ENCODE measurements at places on chromosomes 3 and 15.

- no peak for DNase-seq
Observed at GRCh38 chr15:40407330-40407990, 1.9 kb downstream of the IVD start.

DNA sequence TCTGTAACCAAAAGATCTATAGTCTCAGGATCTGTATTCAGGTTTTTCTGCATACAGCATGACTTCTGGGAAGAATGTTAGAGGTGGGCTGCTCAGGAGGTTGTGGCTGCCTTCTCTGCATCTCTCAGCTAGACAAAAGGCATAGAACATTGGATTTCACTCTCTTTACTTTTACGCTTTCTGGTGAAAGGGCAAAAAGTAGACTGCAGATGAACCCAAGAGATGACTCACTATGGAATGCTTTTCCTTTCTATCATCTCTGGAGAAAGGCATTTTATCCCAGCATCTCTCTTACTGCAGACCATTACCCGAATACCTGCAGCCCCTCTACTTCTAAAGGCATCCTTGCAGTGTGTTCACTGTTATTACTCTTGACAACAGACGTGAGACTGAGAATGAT lies 222.2 kb downstream of the WNT5A start:
- no peak for DNase-seq

- no peak for DNase-seq
Observed at GRCh38 chr3:23620638-23621015, 185.1 kb upstream of the UBE2E1 start.

GRCh38 chr3:150798122-150798618 lies 35.2 kb upstream of the SIAH2 start:
- DNase-seq = no peak

GRCh38 chr3:101591071-101591470 lies 17.1 kb downstream of the PCNP start:
- DNase-seq = no peak

DNA sequence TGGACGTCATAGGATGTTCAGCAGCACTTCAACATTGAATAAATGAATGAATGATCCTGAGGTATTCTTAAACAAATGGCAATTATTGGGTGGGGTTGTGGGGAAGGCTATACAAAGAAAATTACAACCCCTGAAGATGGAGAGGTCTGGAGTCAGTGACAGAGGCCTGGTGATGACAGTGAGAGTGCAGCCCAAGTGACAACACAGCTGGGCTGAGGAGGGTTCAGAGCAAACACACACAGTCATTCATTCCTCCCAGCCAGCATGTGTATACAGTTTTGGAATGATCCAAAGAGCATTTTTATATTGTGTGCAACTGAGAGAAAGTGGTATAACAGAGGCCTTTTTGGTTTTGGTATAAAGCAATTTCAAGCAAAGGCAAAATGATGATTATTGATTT lies 148.1 kb downstream of the ANO10 start:
- DNase-seq = no peak

Measured in stimulated activated CD8-positive, alpha-beta memory T cell treated with anti-CD3 and anti-CD28 coated beads, Interleukin-15, amount 100 ng/mL, for 1 hour (primary cell).